ENCODE measurements at places on chromosomes 3 and 15. TPM values are rescaled to one million over a fixed set of nuclear protein-coding genes. Genes with fewer than 3 reads are reported as not detected.

CPOX gene
- total RNA-seq, result 17.7 TPM

VWA5B2 gene
- 0.38 TPM for total RNA-seq

KNG1 gene
- not detected for total RNA-seq

MYLK gene
- total RNA-seq, result 14.2 TPM

FEZF2 gene
- total RNA-seq, result not detected

FES gene
- total RNA-seq, result 0.79 TPM

GOLGA8G gene
- total RNA-seq, result not detected

GHSR gene
- not detected for total RNA-seq

CYP1A2 gene
- total RNA-seq, result not detected

EFCAB12 gene
- 1.1 TPM for total RNA-seq

RASL12 gene
- total RNA-seq, result 0.15 TPM

PRR23A gene
- not detected for total RNA-seq

FGF7 gene
- not detected for total RNA-seq

ZNF717 gene
- 2.9 TPM for total RNA-seq

SPTBN5 gene
- total RNA-seq, result 0.37 TPM

C2CD4A gene
- not detected for total RNA-seq

EXD1 gene
- total RNA-seq, result not detected

ZNF710 gene
- 14.5 TPM for total RNA-seq

MEX3B gene
- 5.9 TPM for total RNA-seq

GRK7 gene
- total RNA-seq, result not detected

FBXL2 gene
- total RNA-seq, result 9.5 TPM

GJD2 gene
- not detected for total RNA-seq

GPR62 gene
- total RNA-seq, result not detected

SERPINI2 gene
- not detected for total RNA-seq

GOLGA8J gene
- not detected for total RNA-seq

PPP2R3A gene
- 3.6 TPM for total RNA-seq

ROPN1 gene
- total RNA-seq, result not detected

GCSAM gene
- not detected for total RNA-seq

SLC15A2 gene
- 0.29 TPM for total RNA-seq

DAZL gene
- not detected for total RNA-seq

SLCO3A1 gene
- 26.9 TPM for total RNA-seq

CILP gene
- total RNA-seq, result 0.07 TPM

OXTR gene
- 9.2 TPM for total RNA-seq

DUOX2 gene
- total RNA-seq, result 0.05 TPM

SKOR1 gene
- 0.06 TPM for total RNA-seq

VEPH1 gene
- 0.27 TPM for total RNA-seq

MAP6D1 gene
- total RNA-seq, result 7.8 TPM

CNTN3 gene
- not detected for total RNA-seq

PLA2G4E gene
- total RNA-seq, result not detected

IGSF11 gene
- total RNA-seq, result 4.4 TPM

TMEM40 gene
- 0.81 TPM for total RNA-seq

TUBGCP4 gene
- 7.6 TPM for total RNA-seq

NIT2 gene
- 96.6 TPM for total RNA-seq

PDIA3 gene
- 310 TPM for total RNA-seq

HRH1 gene
- total RNA-seq, result 7.8 TPM

CRABP1 gene
- 1.2 TPM for total RNA-seq

CD200R1 gene
- 0.06 TPM for total RNA-seq

ITGA11 gene
- 4.5 TPM for total RNA-seq

ACAA1 gene
- 47.0 TPM for total RNA-seq

MASP1 gene
- not detected for total RNA-seq
